ENCODE measurements at places on chromosomes 3 and 15. TPM values are rescaled to one million over a fixed set of nuclear protein-coding genes. Genes with fewer than 3 reads are reported as not detected.

Gene CCDC39
- not detected for total RNA-seq

Gene SLC22A14
- not detected for total RNA-seq

Gene SENP8
- total RNA-seq, result 1.9 TPM

Gene MAPKAPK3
- 148 TPM for total RNA-seq

Gene SLC9C1
- 1.3 TPM for total RNA-seq

Gene RBPMS2
- total RNA-seq, result 85.0 TPM

Gene TXNRD3
- 6.8 TPM for total RNA-seq

Gene ZNF774
- total RNA-seq, result 3.7 TPM

Gene RAD18
- total RNA-seq, result 3.6 TPM

Gene RPUSD2
- 5.6 TPM for total RNA-seq

Gene BTD
- 10.3 TPM for total RNA-seq

Measured in right atrium auricular region (tissue), 2 donors.